ENCODE measurements at places on chromosomes 6 and 20.

- no peak for DNase-seq
These were observed 579.6 kb upstream of the MAN1A1 start for GRCh38 chr6:119929121-119929520.

GRCh38 chr6:39289490-39289889 lies 24.7 kb downstream of the KCNK17 start:
- no peak for DNase-seq

DNA sequence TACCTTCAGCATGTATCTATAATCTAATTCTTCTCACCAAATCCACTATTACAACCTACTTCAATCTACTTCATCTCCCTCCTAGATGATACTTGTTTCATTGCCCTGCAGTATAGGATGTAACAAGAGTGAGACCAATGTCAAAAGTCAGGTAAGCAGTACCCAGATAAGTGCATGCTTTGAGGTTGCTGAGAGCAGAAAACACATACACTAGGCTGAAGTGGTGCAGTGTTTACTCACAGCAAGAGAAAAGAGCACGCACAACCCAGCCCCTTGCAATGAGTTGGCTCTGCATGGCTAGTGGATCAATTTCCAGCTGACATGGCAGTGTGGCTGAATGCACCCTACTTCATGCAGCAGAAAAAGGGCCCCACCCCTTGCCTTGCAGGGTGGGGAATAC lies 199.9 kb downstream of the EPHA7 start:
- DNase-seq: no peak

GRCh38 chr20:5557123-5557522 lies 193.1 kb upstream of the SHLD1 start:
- DNase-seq: peak; percentile 42

- DNase-seq: peak; percentile 39
These were observed 24.6 kb downstream of the ATG5 start for GRCh38 chr6:106300944-106301343.

GRCh38 chr20:44102582-44102981 lies 84.4 kb downstream of the JPH2 start:
- DNase-seq: no peak

DNA sequence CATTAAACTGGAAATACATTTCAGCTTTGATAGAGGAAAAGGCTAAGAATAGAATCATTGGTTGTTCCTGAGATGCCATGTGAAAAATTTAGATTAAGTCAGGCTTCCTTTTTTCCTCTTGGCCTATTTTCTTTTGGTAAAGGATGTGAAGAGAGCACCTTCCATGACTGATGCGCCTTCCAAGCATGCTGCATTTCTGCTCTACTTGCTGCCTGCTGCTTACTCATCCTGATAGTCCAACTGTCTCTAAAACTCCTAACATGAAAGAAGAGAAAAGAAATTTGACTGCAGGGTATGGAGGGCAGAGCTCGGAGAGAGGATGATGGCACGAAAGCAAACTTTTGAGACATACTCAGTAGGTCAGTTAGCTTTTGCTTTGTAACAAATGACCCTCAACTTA lies 28.8 kb downstream of the SNAP25 start:
- DNase-seq: no peak

DNA sequence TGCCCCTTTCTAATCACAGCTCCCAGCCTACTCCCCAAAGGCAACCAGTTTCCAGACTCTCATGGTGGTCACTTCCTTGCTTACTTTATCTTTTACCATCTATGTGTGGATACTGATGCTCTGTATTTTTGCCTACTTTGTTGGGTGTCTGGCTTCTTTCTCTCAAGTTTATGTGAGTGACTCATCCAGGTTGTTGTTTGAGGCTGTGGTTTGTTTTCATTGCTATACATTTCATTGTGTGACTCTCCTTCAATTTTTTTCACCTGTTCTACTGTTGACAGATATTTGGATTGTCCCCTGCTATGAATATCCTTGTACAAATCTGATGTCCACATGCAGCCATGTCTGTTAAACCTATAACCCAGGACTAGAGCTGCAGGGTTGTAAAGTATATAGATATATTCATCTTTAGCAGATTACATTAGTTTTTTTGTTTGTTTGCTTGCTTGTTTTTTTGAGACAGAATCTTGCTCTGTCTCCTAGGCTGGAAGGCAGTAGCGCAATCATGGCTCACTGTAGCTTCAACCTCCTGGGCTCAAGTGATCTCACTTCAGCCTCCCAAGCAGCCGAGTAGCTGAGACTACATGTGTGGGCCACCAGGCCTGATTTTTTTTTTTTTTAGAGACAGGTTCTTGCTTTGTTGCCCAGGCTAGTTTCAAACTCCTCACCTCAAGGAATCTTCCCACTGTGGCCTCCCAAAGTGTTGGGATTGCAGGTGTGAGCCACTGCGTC lies 72.9 kb upstream of the EEF1E1 start:
- DNase-seq: no peak

DNA sequence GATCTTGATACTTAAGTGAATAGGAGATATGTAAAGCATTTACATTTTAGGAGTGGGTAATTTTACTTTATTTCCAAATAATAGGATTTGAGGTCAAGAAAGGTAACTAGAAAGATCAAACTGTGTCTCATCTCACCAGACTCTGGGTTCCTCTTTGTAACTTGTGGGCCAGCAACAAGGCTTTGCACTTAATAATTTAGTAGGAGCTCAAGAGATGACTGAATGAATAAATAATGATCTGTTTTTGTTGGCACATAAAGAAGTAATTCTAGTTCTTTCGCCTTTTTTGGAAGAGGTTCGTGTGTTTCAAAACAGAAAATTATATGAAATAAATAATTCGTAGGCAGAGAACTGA lies 67.4 kb upstream of the FABP7 start:
- no peak for DNase-seq

- DNase-seq: peak; percentile 39
These were observed 152.3 kb downstream of the ZFAND3 start for GRCh38 chr6:37971711-37972390.

DNA sequence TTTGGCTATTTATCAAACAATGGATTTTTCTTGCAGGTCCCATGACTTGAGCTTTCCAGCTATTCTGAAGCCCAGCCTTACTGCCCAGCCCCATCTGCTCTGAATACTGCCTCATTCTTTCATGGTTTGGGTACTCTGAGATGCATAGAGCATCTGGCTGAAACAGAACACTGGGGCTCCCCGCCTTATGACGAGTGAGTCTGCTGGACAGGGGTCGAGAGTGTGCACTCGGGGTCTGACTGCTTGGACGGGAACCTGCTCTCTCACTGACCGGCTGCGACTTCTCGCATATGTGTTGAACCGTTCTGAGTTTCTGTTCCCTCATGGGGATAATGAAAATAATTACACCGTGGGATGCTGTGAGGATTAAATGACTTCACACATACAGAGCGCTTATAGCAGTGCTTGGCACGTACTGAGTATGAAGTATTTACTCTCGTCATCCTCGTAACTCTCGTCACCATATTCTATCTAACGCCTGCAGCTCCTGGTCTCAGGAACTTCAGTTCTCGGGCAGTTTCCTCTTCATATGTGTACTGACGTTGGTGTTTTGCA lies 59.5 kb upstream of the MPC1 start:
- DNase-seq: no peak

GRCh38 chr6:4324746-4325145 lies 189.4 kb upstream of the ECI2 start:
- DNase-seq: no peak

GRCh38 chr6:149277621-149278020 lies 39.9 kb upstream of the TAB2 start:
- DNase-seq: no peak

GRCh38 chr6:151370509-151371078 lies 20.8 kb downstream of the ZBTB2 start:
- DNase-seq: peak; percentile 65

GRCh38 chr6:14189074-14189473 lies 71.5 kb downstream of the CD83 start:
- no peak for DNase-seq

GRCh38 chr20:62455929-62456328 lies 19.9 kb downstream of the GATA5 start:
- DNase-seq: no peak

GRCh38 chr6:3830806-3831205 lies 18.4 kb upstream of the FAM50B start:
- DNase-seq: no peak

GRCh38 chr6:110357298-110357663 lies 868 bp downstream of the METTL24 start:
- no peak for DNase-seq
